Epithelial cell of esophagus (primary cell): ENCODE measurements at places on chromosomes 16 and 17.

- peak; percentile 75 for DNase-seq
Observed at GRCh38 chr16:52912565-52913173, 140.0 kb downstream of the CHD9NB start.

GRCh38 chr17:49746791-49747490, 17.0 kb downstream of the FAM117A start:
- no peak for DNase-seq

DNA sequence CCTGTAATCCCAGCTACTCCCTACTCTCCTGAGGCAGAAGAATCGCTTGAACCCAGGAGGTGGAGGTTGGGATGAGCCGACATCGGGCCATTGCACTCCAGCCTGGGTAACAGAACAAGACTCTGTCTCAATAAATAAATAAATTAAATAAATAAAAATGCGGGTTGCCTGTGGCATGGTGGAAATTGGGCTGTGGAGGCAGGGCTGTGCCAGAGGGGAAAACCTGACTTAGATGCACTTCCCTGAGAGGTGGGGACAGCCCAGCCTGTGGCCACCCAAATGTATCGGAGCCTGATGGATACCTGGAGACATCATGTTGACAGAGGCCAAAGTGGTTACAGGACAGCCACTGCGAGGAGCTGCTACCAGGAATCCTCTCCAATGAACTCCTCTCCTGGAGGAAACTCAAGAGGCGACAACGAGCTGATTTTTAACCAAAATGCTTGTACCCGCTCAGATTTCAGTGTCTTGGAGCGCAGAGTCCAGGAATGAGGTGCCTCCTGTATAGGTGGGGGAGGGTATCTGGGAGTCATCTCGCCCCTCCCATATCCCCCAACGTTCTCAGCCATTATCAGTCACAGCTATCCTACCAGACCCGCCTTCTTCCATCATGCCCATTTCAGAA, 32.3 kb downstream of the DDX19A start:
- no peak for DNase-seq

- DNase-seq, result no peak
Observed at GRCh38 chr16:72291121-72291520, 119.2 kb upstream of the PMFBP1 start.

- no peak for DNase-seq
Observed at GRCh38 chr16:86632206-86632605, 53.9 kb downstream of the FOXL1 start.

DNA sequence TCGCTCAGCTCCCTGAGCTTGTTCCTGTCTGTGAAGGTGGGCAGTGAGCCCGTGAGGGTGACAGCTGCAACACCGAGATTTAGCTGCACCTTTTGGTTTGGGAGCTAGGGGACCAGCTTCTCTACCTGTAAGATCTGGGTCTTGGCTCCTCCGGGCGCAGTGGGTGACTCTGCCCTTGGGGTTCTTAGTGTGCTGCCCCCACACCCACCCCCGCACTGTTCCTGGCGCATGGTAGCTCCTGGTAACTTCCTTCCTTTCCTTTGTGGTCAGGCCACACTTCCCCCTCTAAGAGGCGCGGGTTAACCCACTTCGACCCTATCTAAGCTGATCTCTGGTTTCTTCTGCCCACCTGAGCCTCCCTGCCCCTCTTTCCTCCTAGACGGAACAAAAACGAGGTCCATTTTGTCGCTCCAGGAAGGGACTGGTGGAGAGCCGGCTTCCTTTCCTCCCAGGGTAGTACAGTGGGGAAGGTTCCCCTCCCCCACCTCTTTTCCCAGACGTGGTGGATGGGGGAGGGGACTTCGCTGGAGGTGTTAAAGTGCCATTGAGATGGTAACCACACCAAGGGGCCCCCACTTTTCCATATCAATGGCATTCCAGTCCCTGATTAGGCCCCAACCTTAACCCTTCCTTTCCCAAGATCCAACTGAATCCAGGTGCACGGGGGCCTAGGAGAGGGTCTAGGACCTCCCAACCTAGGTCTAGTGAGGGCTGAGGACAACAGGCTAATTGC, 4.6 kb upstream of the CLDN9 start:
- no peak for DNase-seq

DNA sequence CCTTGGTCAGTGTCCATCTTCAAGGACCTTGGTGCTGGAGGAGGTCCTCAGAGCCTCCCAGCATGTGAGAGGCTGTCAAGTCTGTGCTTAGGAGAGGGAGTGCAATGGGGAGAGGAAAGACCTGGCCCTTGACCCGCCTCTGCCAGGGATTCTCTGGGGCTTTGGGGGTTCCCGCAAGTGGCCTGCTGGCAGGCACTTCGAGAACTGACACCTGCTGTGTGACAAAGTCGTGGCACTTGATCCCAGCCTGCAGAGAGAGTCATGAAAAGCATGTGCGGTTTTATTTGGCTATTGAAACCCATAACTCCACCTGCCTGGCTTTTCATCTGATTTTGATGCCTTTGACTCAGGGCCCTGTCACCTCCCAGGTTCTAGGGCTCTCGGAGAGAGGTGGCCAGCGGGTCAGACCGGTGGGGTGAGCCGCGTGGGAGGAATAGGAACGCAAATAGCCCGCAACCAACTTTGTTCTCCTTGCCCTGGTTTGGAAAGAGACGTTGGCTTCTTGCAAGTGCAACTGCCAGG, 42.8 kb upstream of the GSE1 start:
- DNase-seq, result peak; percentile 41

DNA sequence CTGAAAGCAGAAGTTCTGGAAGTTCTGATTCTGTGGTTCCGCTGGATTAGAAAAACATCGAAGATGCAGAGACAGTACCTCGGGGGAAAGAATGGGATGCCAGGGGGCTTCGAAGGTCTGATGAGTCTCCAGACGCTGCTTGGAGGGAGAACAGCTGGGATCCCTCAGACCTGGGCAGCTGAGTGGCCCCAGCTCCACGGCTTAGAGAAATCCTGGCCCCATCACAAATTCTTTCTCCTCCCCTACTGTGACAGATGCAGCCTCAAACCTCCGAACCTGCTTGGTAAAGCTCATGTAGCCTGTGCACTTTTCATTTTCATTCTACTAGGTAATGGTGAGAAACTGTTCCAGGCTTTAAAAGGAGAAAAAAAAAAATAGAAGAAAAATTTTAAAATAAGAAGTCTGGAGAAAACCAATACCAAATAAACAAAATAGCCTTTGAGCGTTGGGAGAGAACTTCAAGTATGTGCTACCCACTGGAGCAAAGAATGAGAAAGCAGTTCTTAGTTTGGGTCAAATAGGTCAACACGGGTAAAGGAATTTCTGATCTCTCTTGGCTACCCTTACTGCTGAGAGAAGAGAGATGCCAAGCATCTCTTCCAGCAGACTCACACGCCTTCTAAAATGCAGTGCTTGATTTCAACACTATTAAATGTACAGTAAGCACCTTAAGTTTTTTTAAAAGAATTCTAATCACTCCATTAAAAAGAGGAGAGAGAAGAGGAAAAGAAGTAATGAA, 19.9 kb downstream of the MAF start:
- DNase-seq, result no peak

DNA sequence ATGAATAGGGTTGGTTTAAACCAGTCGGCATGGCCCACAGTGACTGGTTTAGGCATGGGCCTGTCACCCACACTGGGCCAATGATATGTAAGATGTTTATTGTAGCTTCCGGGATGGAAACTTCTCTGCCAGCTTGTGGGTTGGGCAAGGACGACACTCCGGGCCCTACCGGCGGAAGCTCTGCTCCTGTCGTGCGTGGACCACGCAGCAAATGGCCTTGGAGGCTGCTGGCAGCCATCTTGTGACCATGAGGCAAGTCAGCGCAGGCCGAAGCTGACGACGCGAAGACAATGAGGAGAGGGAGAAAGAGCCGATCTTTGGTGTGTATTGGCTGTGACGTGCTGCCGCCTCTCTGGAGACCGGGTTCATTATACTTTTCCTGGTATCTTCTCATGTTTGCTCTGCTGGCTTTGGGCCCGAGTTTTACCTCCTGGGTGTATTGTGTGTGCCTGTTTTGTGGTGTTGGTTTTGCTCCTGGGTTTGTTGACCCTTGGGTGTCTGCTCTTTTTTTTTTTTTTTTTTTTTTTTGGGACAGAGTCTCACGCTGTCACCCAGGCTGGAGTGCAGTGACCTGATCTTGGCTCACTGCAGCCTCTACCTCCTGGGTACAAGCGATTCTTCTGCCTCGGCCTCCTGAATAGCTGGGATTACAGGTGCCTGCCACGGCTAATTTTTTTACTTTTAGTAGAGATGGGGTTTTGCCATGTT, 15.4 kb downstream of the SLC25A10 start:
- DNase-seq, result peak; percentile 42

GRCh38 chr17:50329716-50330115, 16.2 kb upstream of the XYLT2 start:
- DNase-seq, result no peak

- DNase-seq, result no peak
Observed at GRCh38 chr17:45651145-45651709, 132.9 kb upstream of the CRHR1 start.

DNA sequence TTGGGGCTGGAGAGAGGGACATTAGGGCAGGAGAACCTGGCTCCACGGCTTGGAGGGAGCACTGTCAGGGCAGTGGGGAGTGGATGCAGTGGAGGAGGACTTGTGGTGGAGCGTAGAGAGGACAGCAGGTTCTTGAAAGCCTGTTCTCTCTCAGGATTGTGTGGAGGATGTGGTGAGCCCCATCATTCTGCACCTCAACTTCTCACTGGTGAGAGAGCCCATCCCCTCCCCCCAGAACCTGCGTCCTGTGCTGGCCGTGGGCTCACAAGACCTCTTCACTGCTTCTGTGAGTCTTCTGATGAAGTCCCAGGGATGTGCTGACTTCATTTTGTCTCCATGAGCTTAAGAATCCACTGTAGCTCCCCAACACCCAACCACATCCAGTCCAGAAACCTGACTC, 13.5 kb downstream of the COX6A2 start:
- no peak for DNase-seq

DNA sequence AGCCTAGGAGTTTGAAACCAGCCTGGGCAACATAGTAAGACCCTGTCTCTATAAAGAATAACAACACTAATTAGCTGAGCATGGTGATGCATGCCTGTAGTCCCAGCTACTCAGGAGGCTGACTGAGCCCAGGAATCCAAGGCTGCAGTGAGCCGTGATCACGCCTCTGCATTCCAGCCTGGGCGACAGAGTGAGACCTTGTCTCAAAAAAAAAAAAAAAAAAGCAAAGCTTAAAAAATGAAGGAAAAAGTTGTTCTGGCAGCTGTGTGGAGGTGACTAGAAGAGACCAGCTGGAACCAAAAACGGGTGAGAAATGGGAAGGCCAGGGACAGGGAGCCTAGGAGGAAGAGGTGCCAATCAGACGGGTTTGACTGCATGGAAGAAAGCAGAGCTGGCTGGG, 4.2 kb downstream of the BCL7C start:
- DNase-seq, result no peak

DNA sequence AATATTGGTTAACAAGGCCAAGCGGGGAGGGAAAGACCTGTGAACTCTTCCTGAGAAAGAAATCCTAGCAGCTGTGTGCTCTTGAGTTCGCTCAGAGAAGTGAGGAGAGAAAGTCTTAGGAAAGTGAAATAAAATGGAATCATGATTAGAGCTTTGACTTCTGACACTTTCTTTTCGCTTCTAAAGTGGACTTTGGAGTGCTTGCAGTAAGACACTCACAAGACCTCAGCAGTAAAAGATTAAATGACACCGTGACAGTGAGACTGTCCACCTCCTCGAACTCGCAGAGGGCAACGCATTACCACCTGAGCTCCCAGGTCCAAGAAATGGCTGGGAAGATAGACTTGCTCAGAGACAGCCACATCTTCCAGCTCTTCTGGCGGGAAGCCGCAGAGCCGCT, 71.2 kb downstream of the RNF213 start:
- DNase-seq, result no peak

DNA sequence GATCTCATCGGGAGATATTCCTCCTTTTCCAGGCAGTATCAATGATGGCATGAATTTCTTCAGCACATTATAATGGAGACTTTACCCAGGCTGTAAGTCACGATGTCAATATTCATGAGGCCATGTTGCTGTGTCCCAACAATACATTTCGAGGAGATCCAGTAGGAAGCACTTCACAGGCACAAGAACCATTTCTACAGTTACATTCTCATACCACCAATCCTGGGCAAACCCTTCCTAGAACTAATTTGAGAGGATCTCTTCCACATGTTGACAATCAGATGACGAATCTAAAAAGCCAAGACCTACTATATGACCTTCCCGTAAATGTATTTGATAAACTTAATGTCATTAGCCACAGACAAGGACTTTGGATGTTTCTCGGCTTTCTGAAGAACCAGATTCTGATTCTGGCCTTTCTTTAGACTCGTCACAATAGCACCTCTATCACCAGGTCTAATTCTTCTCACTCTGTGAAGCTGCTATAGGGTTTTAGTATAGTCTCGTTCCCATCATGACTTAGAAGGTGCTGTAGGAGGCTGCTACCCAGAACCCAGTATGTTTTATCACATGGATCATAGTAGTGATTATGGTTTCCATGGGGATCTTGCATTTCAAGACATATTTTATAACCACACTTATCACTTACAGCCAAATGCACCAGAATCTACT, 40.2 kb downstream of the C16orf87 start:
- no peak for DNase-seq

DNA sequence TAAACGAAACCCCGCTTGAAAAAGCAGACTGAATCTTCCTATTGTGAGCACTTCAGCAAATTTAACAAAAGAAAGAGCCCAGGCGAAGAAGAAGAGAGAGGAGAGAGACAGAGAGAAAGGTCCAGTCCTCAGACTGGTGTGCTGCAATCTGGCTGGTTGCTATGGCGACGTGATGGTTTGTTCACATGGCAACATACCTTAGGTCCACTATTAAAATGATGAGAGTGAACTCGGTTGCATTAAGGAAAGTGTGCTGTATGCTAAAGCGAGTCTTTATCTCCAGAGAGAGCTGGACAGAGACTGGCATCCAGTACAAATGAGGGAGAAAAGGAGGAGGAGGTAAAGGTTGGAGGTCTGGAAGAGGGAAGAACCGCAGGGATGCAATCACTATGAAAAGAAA, 271.8 kb upstream of the ZFHX3 start:
- DNase-seq, result no peak
